Foreskin keratinocyte (primary cell): ENCODE measurements at places on chromosomes 2 and 18. TPM values are rescaled to one million over a fixed set of nuclear protein-coding genes. Genes with fewer than 3 reads are reported as not detected.

- DNase-seq = no peak
Measured at GRCh38 chr2:41947701-41948396, 100.0 kb upstream of the PKDCC start.

Gene GAL3ST2
- not detected in 2 replicates for total RNA-seq

DNA sequence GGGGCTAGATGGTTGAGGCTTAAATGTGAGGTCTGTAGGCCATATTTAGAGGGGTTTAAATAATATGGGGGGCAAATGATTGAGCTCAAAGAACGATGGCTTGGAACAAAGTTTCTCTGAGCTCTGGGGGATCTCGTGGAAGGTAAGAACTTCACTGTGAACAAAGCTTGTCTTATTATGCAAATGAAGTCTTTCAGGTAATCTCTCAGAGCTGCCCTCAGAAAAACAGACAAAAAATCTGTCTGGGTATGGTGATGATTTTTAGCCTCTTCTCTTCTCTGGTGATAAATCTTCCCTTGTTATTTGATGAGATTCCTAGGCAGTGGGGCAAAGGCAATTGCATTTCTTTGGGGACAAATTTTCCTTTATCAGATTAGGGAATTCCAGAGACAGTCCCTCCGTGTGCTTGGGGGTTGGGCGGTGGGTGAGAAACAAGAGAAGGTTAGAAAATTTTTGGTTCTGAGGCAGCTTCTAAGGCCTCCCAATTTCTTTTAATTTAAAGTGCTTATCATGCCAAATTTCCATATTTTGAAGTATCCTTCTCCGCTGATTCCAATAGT is 760.4 kb downstream of the TSN start:
- no peak for DNase-seq

DNA sequence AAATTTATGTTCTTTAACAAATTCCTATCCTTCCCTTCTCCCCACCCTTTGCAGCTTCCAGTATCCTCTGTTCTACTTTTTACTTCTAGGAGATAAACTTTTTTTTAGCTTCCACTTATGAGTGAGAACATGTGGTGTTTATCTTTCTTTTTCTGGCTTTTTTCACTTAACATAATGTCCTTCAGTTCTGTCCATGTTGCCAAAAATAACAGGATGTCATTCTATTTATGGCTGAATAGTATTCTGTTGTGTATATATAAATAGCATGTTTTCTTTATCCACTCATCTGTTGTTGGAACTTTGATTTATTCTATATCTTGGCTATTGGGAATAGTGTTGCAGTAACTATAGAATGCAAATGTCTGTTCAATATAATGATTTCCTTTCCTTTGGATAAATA is 1191.2 kb downstream of the CNTNAP5 start:
- no peak for DNase-seq
